ENCODE measurements at places on chromosomes 3 and 15. TPM values are rescaled to one million over a fixed set of nuclear protein-coding genes. Genes with fewer than 3 reads are reported as not detected.

- no peak overlapping the region for H3K4me3 ChIP-seq
- H3K27ac ChIP-seq = no peak overlapping the region
- DNase-seq = no peak
- H3K36me3 ChIP-seq = peaks cover 35% of the 10 kb centered on the region
Observed at GRCh38 chr15:89115547-89115946, 27.3 kb downstream of the ABHD2 start.

- H3K27ac ChIP-seq = peak overlapping the region; percentile 93
- peaks cover 58% of the 10 kb centered on the region for H3K4me1 ChIP-seq
- peaks cover 1% of the 10 kb centered on the region for H3K36me3 ChIP-seq
- no peaks in the 10 kb centered on the region for H3K27me3 ChIP-seq
- peak overlapping the region; percentile 50 for H3K4me3 ChIP-seq
Observed at GRCh38 chr15:65818927-65819562, 27.0 kb upstream of the DENND4A start.

GRCh38 chr3:134376786-134377426 lies 2.7 kb upstream of the AMOTL2 start:
- no peaks in the 10 kb centered on the region for H3K36me3 ChIP-seq
- no peak overlapping the region for H3K4me3 ChIP-seq
- no peak overlapping the region for H3K27ac ChIP-seq
- peaks cover 10% of the 10 kb centered on the region for H3K4me1 ChIP-seq
- peaks cover 61% of the 10 kb centered on the region for H3K27me3 ChIP-seq

DNA sequence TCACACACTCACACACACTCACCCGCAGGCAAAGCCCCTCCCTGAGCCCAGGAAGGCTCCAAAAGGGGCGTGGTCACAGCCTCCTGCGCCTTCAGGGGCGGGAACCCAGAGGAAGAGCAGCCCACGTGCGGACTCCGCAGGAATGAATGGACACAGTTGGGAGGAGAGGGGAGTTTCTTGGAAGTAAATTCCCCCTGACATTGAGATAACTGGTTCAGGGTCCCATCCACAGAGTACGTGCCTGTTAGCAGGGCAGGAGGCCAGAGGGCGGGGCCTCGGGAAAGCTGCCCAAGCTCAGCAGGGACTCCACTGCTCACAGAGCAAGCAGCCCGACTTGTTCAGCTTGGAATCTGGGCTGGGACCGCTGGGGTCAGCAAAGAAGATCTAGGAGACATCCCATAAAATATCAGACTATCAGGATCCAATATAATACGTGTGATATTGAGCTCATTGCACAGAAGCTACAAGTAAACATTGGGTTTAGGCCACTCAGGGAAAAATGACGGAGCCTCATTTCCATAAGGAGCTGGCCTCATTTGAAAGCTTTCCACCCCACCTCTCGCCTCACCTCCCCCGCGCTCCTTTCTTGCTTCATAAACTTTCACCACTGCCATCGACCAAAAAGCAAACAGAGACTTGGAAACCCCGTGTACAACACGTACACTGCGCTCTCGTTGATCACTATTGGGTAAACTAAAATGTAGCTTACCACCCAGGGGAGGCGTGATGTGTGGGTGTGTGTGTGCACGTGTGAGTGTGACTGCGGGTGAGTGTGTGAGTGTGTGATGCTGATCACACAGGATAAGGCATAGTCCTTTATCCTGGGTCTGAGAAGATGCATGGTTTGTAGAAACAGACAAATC lies 36.0 kb downstream of the TM2D3 start:
- no peaks in the 10 kb centered on the region for H3K27me3 ChIP-seq
- H3K4me3 ChIP-seq = no peak overlapping the region
- H3K27ac ChIP-seq = no peak overlapping the region
- peaks cover 11% of the 10 kb centered on the region for H3K4me1 ChIP-seq
- DNase-seq = no peak
- H3K36me3 ChIP-seq = no peaks in the 10 kb centered on the region

GRCh38 chr3:3015185-3016089 lies 94.7 kb downstream of the IL5RA start:
- no peak overlapping the region for H3K4me3 ChIP-seq
- H3K36me3 ChIP-seq = no peaks in the 10 kb centered on the region
- no peak overlapping the region for H3K27ac ChIP-seq
- peaks cover 13% of the 10 kb centered on the region for H3K27me3 ChIP-seq

- no peaks in the 10 kb centered on the region for H3K36me3 ChIP-seq
- peaks cover 23% of the 10 kb centered on the region for H3K27me3 ChIP-seq
- no peaks in the 10 kb centered on the region for H3K4me1 ChIP-seq
Observed at GRCh38 chr3:185353823-185354614, 8.9 kb upstream of the MAP3K13 start.

DNA sequence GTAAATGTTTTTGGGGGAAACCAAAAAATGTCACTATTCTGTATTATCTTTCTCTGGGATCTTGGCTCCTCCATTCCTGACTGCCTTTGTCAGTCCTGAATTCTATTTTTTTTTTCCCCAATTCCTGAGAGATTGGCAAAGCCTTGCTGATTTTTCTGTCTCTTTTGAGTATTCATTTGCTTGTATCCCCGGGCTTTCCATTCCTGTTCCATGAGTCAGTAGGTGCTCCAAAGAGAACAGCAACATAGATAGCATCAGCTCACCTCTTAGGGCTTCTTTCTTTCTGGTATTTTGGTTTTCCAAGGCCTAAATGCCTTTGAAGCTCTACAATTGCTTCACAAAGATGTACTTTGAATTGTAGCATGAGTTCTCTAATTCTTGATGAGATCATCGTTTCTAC lies 271.7 kb upstream of the LRRC3B start:
- H3K4me1 ChIP-seq = no peaks in the 10 kb centered on the region
- H3K36me3 ChIP-seq = no peaks in the 10 kb centered on the region
- DNase-seq = no peak
- no peak overlapping the region for H3K4me3 ChIP-seq
- no peaks in the 10 kb centered on the region for H3K27me3 ChIP-seq
- H3K27ac ChIP-seq = no peak overlapping the region

DNA sequence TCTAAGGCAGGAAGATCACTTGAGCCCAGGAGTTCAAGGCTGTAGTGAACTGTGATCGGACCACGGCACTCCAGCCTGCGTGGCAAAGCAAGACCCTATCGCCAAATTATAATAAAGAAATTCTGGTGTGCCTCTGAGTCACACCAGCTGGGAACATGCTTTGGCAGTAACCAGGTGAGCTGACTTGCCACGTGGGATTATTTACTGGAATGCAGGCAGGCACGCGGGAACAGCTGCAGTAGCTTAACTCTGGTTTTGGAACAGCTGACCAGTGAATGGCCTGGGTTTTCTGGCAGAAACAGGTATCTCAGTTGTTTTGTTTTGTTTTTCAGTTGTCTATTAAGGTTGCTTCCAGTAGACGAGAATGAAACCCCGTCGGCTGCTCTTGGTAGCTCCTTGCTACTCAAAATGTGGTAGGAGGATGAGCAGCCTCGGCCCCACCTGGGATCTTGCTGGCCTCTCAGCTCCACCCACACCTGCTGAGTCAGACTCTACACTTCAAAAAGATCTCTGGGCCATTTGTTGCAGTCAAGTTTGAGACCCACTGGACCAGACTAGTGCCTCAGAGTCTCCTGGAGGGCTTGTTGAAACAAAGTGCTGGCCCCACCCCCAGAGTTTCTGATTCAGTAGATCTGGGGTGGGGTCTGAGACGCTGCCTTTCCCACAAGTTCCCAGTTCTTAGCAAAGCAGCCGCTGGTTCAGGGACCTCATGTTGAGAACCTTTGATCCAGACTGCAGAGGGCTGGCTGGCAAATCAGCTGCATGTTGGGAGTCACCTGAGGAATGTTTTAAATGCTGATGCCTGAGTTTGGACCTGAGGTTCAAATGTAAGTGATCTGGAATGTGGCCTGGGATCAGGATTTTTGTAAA lies 26.6 kb downstream of the IDH2 start:
- H3K27ac ChIP-seq = no peak overlapping the region
- H3K4me1 ChIP-seq = peaks cover 6% of the 10 kb centered on the region
- peaks cover 25% of the 10 kb centered on the region for H3K36me3 ChIP-seq

GRCh38 chr15:40328751-40329150 lies 5.3 kb downstream of the INAFM2 start:
- no peak overlapping the region for H3K27ac ChIP-seq
- no peak overlapping the region for H3K4me3 ChIP-seq
- DNase-seq = no peak
- peaks cover 28% of the 10 kb centered on the region for H3K4me1 ChIP-seq

- no peak for DNase-seq
- no peaks in the 10 kb centered on the region for H3K36me3 ChIP-seq
- H3K4me1 ChIP-seq = peaks cover 3% of the 10 kb centered on the region
- H3K27me3 ChIP-seq = peaks cover 55% of the 10 kb centered on the region
Observed at GRCh38 chr15:83288381-83288801, 3.9 kb upstream of the BNC1 start.

DNA sequence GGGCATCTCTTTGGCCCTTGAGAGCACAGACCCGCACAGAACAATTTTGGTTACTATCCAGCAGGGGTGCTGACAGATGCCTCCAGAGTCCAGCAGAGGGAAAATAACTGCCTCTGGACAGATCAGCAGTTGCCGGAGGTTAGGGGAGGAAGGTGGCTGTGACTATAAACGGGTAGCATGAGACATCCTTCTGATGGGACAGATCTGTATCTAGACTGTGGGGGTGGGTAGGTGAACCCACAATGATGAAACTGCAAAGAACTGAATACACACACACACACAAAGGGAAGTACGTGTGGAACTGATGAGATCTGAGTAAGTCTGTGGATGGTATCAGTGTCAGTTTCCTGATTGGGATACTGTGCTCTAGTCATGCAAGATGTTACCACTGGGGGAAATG lies 21.2 kb downstream of the ADAMTS7 start:
- no peaks in the 10 kb centered on the region for H3K36me3 ChIP-seq
- H3K4me3 ChIP-seq = no peak overlapping the region
- H3K27ac ChIP-seq = no peak overlapping the region
- no peak for DNase-seq

Gene PPP2R3A
- total RNA-seq = 0.05 TPM

Gene TICRR
- 36.9 TPM for total RNA-seq

Gene RARB
- not detected for total RNA-seq

Gene MITF
- not detected for total RNA-seq

Gene SLC9A9
- total RNA-seq = 7.4 TPM

Measured in activated CD8-positive, alpha-beta T cell treated with anti-CD3 and anti-CD28 coated beads, Interleukin-2, amount 10 ng/mL, durations not matched to agents 7 days and 5 days (primary cell).